ENCODE measurements at places on chromosomes 12 and 14.

GRCh38 chr12:121287267-121287954 is 9.1 kb downstream of the CAMKK2 start:
- DNase-seq: no peak

DNA sequence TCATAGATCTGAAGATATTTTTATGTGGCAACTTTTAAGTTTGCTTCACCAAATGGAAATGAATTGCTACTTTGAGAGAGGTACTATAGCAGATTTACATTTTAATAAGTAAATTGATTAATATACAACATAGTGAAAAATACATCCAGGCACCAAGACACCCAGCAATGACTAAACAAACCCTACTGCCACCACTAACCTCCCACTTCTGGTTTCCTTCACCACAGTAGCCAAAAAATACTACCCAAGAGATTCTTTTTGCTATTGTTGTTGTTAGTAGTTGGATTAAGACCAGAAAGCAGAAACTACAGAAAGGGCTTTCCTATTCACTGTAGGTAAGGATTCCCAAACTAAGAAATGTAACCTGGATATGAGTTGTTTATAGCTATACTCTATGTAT is 54.1 kb downstream of the COCH start:
- DNase-seq: no peak

DNA sequence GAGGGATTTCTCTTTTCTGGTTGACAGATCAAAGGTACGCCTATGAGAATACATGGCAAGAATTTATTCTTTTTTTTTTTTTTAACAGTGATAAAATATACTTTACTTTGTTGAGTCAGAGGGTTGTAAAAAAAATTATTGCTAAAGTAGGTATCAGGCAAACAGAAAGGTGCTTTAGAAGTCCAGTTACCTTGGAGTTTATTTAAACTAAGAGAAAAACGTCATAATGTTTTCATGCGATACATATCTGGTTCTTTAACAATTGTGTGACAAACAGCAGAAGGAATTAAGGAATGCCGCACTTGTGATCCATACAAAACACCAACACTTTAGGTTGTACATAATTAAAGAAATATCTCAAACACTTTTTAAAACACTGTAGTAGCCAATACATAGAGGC is 94.2 kb downstream of the BORCS5 start:
- DNase-seq: no peak

DNA sequence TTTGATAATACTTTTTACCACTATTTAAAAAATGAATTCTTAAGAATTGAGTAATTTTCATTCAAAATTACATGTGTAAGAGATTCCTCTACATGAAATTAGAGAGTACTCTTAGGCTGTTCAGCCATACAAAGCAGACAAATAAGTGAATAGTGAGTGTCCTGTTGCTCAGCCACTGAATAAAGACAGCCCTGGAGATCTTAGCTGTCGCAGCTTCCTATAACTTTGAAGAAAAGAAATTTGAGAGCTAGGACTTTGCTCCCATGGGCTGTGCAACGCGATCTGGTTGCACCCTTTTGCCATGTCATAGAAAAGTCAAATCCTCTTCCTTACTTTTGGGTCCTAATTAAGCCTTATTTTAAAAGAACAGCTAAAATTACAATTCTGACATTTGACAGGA is 40.9 kb upstream of the LRIG3 start:
- DNase-seq: no peak

GRCh38 chr14:103524002-103524935 is 1.6 kb upstream of the CKB start:
- no peak for DNase-seq

DNA sequence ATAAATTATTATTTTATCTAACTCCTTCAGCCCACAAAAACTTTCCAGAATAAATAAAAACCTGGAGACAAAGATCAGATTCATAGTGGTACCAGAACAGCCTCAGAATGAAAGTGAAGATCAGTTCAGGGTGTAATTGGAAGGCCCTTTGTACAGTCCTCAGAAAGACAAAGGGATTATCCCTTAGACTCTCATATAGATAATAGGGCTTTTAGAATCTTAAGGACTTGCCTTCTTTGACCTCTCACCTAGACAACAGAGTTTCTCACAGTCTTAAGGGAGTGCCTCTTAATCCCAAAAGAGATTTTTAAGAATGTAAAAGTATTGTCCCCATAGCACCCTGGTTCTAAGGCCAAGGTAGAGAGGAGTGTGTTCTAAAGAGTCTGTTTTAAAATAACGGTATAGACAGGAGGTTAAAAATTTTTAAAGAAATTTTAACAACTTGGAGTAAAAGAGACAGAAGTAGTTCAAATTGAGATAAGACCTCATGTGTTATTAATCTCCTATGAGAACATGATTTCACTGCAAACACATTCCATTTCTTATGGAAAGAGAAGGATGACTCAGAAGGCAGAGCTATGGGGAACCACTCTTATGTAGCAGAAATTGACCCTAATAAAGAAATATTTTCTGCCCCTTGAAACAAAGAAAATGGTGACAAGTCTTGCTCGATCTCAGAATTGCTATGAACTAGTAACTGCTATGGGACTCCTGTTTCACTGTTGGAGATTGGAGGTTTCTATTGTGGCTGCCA is 24.2 kb upstream of the NOVA1 start:
- no peak for DNase-seq

- DNase-seq: no peak
These were observed 53.1 kb upstream of the DDX11 start for GRCh38 chr12:31020385-31021166.

Measured in DND-41 (cell line).